Activated CD4-positive, alpha-beta memory T cell treated with anti-CD3 and anti-CD28 coated beads for 36 hours (primary cell): ENCODE measurements at places on chromosomes 11 and 22.

DNA sequence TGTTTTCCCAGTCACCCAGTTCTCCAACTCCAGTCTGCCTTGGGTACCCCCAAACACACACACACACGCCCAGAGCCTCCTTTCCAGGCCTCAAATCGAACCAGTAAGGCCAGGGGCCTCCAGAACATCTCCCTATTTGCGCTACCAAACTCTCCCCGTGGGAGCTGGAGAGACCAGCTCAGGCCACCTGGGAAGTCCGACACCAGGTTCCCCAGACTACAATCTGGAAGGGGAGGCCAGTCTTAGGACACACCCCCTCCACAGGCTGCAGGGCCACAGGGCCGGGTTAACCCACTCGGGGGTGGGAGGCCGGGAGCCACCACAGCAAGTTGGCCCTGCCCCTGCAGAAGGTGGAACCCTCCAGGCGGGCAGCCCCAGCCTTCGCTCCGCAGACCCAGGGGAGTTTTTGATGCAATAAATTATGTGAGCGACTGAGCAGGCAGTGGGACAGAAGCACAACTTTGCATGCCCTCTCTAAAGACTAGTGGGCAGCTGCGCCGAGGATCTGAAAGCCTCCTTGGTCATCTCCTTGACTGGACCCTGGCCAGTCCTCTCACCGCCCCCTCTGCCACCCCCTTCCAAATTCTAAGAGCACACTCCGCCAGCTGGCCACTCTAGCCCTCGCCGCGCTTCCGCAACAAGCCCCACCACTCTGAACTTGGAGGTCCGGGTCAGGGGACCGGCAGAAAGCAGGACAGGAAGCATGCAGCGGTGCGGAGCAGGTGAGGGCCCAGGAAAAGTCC, 2.8 kb downstream of the IGF2 start:
- DNase-seq, result no peak

DNA sequence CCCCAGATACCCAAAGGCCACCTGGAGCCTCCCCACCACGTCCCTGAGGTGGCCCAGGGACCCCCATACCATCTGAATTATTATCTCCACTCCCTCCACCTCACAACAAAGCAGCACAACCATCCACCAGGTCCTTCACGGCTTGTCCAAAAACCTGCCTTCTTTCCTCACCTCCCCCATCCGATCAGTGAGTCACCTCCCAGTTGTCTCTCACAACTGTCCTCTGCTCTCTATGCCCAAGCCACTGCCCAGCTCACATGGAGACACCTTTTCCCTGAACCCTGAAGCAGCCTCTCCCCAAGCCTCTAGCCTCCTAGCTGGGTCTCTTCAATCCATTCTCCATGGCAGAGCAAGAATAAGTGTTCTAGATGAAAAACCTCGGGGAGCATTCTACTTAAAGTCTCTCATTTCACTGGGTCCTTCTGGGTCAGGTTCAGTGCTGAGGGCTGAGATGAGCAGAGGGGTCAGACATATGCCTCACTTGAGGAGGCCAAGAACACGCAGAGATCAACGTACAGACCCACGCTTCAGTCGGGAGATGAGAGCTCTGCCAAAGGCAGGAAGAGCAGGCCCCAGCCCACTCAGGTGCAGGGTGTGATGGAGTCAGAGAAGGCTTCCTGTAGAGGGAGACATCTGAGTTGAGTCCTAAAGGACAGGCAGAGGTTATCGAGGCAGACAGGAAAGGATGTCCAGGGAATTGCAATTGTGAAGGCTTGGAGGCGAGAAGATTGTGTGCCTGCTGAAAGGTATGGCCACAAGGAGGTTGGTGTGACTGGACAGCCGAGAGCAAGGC, 74.7 kb downstream of the PDE2A start:
- DNase-seq, result no peak

DNA sequence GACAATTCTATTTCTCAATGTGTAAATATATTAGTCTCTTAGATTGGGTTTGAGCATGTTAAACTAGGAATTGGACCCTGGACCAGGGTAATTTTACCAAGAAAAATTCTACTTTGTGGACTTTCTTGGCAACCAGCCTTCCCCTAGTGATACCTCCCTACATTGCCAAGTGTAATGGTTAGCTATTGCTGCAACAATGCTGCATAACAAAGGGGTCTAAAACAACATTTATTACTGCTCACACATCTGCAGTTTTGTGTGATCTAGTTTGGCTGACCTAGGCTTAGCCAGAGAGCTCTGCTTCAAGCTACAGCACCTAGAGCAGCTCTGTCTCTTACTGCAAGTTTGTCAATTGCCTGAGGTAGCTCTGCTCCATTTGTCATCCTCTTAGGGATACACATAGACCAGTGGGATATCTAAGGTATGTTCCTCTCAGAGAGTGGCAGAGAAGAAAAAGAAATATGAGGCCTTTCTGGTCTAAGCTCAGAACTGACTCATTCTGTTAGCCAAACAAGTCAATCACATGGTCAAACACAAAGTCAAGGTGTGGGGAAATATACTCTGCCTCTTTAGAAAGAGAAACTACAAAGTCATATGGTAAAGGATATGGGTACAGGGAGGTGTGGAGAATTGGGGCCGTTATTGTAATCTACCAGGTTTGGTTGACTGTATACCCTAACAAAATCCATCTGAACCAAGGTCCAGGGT, 2.0 kb upstream of the LAYN start:
- DNase-seq, result no peak

DNA sequence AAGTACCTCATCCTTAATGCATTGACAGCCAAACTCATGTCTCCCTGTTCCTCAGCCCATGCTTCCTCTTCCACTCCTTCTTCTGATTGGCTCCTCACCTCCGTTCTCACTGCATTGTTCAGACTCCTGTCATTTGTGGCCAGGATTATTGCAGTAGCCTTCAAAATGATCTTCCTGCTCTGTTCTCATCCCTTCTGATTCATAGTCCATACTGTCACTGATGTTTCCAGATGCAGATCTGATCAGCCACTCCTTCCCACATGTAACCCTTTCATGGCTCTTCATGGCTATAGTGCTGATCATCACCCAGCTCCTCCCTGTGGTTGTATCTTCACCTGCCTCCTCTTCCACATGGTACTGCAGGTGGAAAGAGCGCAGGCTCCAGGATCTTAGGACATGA, 71.7 kb downstream of the DEPDC5 start:
- no peak for DNase-seq

GRCh38 chr11:14042686-14043465, 80.4 kb downstream of the SPON1 start:
- no peak for DNase-seq

DNA sequence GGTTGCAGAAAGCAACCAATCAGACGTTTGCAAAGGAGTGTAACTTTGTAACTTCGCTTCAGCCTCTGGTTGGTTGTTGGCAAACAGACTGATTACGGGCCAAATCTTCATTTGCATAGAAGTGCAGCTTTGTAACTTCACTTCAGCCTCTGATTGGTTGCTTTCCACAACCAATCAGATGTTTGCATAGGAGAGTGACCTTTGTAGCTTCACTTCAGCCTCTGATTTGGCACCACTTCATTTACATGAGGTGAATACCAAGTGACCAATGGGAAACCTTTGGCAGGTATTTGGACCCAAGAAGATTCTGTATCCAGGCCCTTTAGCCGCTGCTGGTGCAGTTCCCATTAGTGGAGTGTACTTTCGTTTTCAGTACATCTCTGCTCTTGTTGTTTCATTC, 16.0 kb downstream of the USP47 start:
- no peak for DNase-seq

GRCh38 chr22:36929621-36930020, 16.2 kb downstream of the CSF2RB start:
- DNase-seq, result no peak

- DNase-seq, result peak; percentile 27
Measured at GRCh38 chr11:95711162-95711944, 78.2 kb downstream of the FAM76B start.

DNA sequence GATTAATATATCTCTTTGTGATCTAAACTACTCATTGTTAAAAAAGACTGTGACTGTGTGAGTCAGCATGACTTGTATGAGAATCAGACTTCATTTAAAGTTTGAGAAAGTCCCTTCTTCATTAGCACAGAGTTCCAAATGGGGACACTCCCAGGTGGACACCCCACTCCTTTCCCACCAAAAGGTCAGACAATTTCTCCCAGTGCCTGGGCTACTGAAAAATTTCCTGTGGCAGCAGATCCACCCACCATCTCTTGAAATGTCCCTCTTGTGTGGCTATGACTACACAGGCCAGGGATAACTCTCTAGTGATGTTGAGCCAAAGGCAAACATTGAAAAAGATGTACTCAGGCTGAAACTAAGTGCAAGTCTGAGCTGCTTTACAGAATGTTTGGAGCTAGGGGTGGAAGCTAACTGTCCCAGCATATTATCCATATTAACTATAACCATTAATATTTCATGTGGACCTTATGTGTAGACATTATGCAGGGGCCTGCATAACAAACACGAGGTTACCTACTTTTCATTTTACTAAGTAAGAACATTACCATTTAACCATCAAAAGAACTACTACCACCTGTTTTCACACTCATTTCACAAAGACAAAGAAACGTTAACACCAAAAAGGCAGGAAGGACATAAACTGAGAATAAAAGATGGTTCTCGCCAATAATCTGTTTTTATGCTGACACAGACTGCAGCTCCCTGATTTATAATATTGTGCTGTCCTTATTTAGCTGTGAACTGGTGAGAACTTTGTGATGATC, 44.8 kb downstream of the MMP20 start:
- peak; percentile 33 for DNase-seq

DNA sequence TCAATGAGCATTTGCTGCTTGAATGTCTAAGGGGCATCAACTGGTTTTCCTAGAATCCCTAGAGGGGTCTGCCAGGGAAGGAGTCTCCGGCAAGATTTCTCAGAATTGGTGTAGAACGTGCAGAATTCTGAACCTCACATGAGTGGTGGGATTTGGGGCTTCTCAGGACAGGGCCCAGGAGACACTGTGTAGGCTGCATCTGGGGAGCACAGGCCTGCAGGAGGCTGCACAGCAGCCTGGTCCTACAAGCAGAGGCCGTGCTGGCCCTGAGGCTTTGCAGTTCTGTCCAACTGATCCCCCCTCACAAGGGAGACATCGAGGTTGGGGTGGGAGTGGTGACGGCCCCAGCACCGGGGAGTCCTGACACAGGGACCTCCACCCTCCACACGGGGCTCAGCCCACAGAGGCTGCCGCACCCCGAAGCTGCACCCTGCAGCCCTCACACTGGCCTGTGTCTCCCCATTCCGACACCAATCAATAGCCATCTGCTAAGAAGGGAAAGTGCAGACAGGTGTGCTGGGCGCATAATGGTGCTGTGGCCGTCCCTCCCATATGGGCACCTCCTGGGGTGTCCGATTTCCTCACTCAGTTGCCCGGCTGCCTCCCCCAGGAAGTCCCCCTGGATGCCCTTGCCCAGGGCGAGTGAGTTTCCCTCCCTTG, 688.1 kb downstream of the BRD1 start:
- DNase-seq, result no peak
